AG08396 (cell line): ENCODE measurements at places on chromosomes 13 and 19.

DNA sequence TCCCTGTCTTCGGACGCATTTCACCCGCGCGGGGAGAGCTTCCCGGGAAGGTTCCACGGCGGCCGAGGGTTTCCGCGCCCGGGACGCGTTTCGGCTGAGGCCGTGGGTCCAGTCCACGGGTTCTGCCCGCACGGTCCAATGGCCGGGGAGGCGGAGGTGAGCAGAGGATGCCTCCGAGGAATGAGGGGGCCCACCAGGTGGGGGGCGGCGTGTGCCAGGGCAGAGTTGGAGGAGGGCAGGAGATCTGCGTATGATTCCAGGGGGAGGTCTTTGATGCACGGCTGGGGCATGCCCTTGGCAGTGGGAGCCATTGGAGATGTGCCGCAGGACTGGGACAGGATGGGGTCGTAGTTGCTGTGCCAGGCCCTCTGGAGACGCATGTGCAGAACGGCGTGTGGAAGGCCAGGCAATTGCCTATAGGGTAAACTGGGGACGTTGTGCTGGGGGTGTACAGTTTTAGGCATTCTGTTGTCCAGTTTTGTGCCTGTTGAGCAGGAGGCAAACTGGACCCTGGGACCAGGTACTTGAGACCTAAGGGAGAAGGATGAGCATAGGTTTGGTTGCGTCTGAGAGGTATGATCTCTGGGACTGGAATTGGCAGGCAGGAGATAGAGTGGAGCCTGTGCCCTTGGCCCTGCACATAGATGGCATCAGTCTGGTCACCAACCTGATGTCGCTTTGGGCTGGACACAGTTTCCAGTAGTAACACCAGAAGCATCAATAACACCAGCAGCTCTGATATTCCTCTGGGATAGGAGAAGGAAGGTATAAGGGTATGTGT is 751 bp downstream of the ZNF584 start:
- DNase-seq = no peak

DNA sequence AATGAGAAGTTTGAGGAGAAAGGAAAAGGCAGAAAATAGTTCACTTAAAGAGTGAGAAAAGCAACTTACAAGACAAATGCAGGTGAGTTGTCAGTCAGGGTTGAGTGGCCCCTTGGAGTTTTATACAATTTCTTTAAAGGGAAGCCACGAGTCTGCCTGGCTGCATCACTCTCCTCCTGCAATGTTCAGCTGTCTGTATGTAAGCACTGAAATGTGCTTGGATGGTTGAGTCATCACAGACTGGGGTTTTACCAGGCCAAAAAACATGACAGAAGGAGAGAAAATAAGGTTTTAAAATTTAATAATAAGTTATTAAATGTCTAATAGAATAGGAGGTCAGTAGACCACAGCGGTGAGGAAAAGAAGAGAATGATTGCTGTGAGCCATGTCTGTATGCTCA is 51.0 kb upstream of the FGF14 start:
- DNase-seq = no peak

GRCh38 chr13:52750713-52751112 is 11.1 kb upstream of the CNMD start:
- no peak for DNase-seq

GRCh38 chr13:42575938-42576337 is 2.0 kb downstream of the TNFSF11 start:
- no peak for DNase-seq

- no peak for DNase-seq
Measured at GRCh38 chr13:60229708-60230272, 66.1 kb upstream of the DIAPH3 start.

- DNase-seq = no peak
Measured at GRCh38 chr19:6061376-6062130, 48.7 kb downstream of the RFX2 start.

- no peak for DNase-seq
Measured at GRCh38 chr13:110008816-110009215, 222.4 kb upstream of the IRS2 start.

- DNase-seq = peak; percentile 88
Measured at GRCh38 chr19:48872884-48873475, 759 bp downstream of the PPP1R15A start.

GRCh38 chr13:52999093-52999696 is 29.4 kb upstream of the OLFM4 start:
- no peak for DNase-seq

- no peak for DNase-seq
Measured at GRCh38 chr13:61927648-61928047, 512.0 kb upstream of the PCDH20 start.

DNA sequence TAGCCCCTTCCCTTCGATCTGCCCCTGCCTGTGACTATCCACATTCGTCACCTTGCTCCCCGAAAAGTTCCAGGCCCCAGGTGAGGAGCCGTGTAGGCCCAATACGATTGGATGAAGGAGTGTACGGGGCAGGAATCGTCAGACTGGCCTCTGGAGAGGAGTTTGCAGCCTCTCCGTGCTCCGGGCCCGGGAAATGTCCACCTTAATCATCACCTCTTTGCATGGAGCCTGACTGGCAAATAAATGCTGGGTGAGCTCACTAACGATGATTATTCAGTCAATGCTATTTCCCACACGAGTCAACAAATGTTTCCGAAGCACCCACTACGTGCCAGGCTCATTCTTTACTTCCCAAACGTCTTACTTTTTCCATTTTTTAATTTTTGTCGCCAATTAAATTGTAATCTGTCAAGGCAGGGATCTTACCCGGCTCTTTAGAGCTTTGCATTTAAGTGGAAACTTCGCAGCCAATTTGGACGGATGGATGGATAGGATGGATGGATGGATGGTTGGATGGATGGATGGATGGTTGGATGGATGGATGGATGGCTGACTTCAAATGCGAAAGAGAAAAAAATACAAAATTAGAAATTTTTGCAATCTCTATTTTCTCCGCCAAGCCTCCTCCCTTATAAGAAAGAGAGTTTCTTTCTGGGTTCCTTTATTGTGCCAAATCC is 45.8 kb downstream of the TGDS start:
- no peak for DNase-seq

DNA sequence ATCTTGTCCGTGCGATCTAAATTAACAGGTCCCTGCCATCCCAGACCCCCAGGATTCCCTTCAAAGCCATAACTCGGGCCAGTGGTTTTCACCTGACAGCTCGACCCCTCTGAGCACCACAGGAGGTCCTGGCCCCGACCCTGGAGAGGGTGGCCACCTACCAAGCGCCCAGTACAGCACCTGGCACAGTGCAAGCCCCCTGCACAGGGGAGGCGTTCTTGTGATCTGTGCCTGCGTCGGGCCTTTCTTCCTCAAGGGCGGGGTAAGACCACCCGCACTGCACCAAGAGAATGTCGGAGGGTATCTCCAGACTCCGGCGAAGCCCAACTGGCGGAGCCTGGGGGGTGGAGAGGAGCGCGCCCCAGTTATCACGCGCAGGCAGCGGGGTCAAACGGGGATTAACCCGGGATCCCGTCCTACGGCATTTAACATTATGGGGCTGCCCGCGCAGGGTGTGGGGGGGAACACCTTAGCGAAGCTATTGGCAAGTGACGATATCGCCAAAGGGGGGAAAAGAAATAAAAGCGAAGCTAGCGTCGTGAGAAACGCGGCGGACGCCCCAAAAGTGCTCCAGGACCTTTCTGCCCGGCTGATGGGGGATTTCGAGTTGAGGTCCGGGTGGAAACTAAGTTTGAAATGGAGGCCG is 1.3 kb upstream of the HNRNPL start:
- DNase-seq = no peak

- DNase-seq = no peak
Measured at GRCh38 chr19:867855-868457, 8.5 kb downstream of the CFD start.

- DNase-seq = peak; percentile 11
Measured at GRCh38 chr19:31553112-31553845, 204.0 kb upstream of the TSHZ3 start.

GRCh38 chr19:16366433-16367260 is 42.0 kb downstream of the KLF2 start:
- no peak for DNase-seq

- DNase-seq = no peak
Measured at GRCh38 chr13:39538816-39539790, 63.9 kb downstream of the LHFPL6 start.

GRCh38 chr13:70408865-70409264 is 300.6 kb upstream of the KLHL1 start:
- no peak for DNase-seq

DNA sequence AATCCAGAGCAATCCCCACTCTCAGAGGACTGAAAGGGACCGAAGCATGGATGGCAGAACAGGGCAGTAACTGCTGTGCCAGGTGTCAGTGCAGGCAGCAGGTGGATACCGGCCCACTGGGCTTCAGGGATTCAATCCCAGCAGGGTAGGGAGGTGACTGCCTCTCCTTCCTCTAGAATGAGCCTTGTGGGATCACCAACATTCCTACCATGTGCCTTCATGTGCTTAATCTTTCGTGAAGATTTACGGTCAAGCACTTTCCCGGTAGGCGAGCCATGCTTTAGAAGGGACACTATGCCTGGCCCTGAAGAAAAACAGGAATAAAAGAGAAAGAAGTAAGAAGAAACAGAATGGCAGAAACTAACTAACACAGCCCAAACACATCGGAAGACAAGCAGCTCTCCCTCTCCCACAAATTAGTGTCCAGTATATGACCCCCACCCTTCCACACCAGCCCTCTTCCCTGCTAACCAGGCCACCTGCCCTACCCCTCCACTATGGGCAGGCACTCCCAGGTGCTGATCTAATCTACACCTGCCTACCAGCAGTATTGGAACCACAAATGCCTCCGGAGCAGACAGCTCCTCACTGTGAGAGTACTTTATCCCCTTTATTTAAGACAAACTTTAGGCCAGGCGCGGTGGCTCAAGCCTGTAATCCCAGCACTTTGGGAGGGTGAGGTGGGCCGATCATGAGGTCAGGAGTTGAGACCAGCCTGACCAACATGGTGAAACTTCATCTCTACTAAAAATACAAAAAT is 162.5 kb downstream of the NUFIP1 start:
- no peak for DNase-seq

- no peak for DNase-seq
Measured at GRCh38 chr13:34748073-34748472, 194.0 kb upstream of the NBEA start.

GRCh38 chr19:46571495-46571894 is 29.6 kb upstream of the CALM3 start:
- no peak for DNase-seq

GRCh38 chr19:11339254-11340098 is at the start of gene RAB3D:
Gene RAB3D, minus strand, starts transcription at chr19:11339657. Its CDS starts 2,258 bp downstream, at chr19:11337399.
- peak; percentile 97 for DNase-seq
